Activated T-helper 2 cell treated with anti-CD3 and anti-CD28 coated beads, Interferon-gamma antibody, Interleukin-2, Interleukin-4, amounts not matched to agents 10 μg/mL and 5 μg/mL and 100 μg/mL, durations not matched to agents 14 hours and 24 hours and 36 hours (primary cell): ENCODE measurements at places on chromosomes 16 and 17.

- no peak for DNase-seq
- H3K27ac ChIP-seq: no peak overlapping the region
- H3K36me3 ChIP-seq: no peaks in the 10 kb centered on the region
- peaks cover 5% of the 10 kb centered on the region for H3K27me3 ChIP-seq
Measured at GRCh38 chr17:73983621-73984400, 219.7 kb upstream of the RPL38 start.

DNA sequence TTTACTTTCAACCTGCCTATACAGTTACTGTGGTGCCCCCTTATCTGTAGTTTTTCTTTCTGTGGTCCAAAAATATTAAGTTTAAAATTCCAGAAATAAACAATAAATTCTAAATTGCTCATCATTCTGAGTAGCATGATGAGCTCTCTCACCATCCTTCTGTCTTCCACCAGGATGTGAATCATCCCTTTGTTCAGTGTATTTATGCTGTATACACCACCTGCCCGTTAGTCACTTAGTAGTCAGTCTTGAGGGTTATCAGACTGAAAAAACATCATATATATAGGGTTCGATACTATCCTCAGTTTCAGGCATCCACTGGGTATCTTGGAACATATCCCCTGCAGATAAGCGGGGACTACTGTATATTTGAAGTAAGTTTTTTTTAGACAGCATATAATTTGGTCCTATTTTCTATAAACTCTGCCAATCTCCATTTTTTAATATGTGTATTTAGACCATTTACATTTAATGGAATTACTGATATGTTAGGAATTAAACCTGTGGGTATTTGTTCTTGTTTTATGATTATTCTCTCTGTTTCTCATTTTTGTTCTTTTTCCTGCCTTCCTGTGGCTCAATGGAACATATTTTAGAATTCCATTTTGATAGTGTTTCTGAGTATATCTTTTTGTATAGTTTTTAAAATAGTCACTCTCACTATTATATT, 31.0 kb downstream of the TBX21 start:
- H3K27ac ChIP-seq: no peak overlapping the region
- peaks cover 3% of the 10 kb centered on the region for H3K4me1 ChIP-seq
- no peak overlapping the region for H3K4me3 ChIP-seq
- H3K27me3 ChIP-seq: peaks cover 31% of the 10 kb centered on the region
- H3K36me3 ChIP-seq: no peaks in the 10 kb centered on the region
- DNase-seq: no peak

GRCh38 chr17:45226576-45226975, 4.9 kb downstream of the FMNL1 start:
- no peak for DNase-seq
- H3K4me1 ChIP-seq: peaks cover 67% of the 10 kb centered on the region
- no peaks in the 10 kb centered on the region for H3K27me3 ChIP-seq
- peak overlapping the region; percentile 97 for H3K27ac ChIP-seq

GRCh38 chr17:76710863-76711611, at the start of gene MXRA7:
MXRA7 (minus strand) TSS chr17:76710965; CDS start chr17:76710946, 19 bp downstream.
- H3K4me1 ChIP-seq: peaks cover 32% of the 10 kb centered on the region
- peaks cover 3% of the 10 kb centered on the region for H3K27me3 ChIP-seq
- no peak within 1 kb of the TSS for H3K27ac ChIP-seq
- peak; percentile 38 for DNase-seq

DNA sequence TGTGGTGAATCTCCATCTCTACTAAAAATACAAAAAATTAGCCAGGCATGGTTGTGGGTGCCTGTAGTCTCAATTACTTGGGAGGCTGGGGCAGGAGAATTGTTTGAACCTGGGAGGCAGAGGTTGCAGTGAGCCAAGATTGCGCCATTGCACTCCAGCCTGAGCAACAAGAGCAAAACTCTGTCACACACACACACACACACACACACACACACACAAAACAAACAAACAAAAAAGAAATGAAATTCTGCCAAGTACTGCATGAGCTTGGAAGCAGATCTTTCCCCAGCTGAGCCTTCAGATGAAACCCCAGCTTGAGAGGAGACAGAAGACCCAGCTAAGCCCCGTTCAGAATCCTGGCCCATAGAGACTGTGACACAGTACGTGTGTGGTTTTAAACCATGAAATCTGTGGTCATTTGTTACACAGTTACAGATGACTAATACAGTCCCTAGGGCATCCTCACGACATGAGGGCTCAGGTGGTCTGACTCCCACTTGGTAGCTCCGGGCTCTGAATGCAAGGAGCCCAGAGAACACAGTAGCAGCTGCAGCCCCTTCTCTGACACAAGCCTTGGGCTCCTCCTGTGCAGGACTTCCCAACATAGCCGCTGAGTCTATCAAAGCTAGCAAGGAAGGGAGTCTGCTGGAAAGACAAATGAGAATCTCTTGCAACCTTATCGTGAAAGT, 132.8 kb downstream of the SEC14L1 start:
- DNase-seq: no peak
- H3K4me3 ChIP-seq: no peak overlapping the region
- H3K27me3 ChIP-seq: peaks cover 4% of the 10 kb centered on the region
- no peak overlapping the region for H3K27ac ChIP-seq

GRCh38 chr16:68782198-68783174, 45.4 kb downstream of the CDH1 start:
- peaks cover 7% of the 10 kb centered on the region for H3K4me1 ChIP-seq
- peaks cover 47% of the 10 kb centered on the region for H3K27me3 ChIP-seq
- H3K27ac ChIP-seq: no peak overlapping the region
- DNase-seq: no peak

DNA sequence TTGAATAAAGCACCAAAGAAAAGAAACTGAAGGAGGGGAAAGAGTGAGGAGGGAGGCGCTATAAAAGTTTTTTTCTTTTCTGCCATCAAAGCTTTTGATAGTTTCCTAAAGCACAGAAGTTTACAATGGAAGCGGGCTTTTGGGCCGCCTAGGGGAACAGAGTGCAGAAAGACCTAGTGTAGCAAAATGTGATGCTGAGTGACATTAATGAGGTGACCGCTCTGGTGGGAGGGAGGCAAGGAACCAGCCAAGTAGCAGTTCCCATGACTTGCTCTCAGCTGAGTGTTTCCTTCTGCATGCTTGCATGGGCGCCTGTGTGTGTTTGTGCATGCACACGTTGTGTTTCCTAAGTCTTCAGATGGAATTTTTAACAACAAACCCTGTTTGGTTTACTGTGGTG, 15.5 kb downstream of the MSI2 start:
- H3K36me3 ChIP-seq: peaks cover 88% of the 10 kb centered on the region
- H3K27me3 ChIP-seq: no peaks in the 10 kb centered on the region
- DNase-seq: no peak
- no peak overlapping the region for H3K27ac ChIP-seq
- H3K4me1 ChIP-seq: peaks cover 35% of the 10 kb centered on the region
- H3K4me3 ChIP-seq: no peak overlapping the region

DNA sequence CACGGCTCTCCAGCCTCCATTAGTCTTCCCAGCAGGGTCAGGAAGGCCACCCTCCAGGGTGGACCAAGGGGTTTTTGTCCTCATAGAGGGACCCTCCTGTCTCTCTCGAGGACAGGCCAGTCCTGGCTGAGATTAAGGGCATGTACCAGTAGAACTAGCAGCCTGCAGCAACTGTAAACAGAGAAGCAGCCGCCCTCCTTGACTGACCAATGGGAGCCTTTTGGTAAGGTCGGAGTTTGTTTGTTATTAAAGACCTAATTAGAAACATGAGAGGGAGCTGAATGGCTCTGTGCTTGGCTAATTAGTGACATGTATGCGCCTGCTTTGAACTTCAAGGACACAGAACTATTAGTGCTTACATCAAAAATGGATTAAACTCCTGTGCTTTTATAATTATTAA, 80.0 kb downstream of the CCDC182 start:
- DNase-seq: no peak
- H3K4me1 ChIP-seq: peaks cover 2% of the 10 kb centered on the region
- no peak overlapping the region for H3K27ac ChIP-seq
- H3K27me3 ChIP-seq: no peaks in the 10 kb centered on the region
- no peak overlapping the region for H3K4me3 ChIP-seq

GRCh38 chr17:73630531-73630930, 13.7 kb downstream of the SDK2 start:
- H3K27me3 ChIP-seq: peaks cover 4% of the 10 kb centered on the region
- no peak for DNase-seq

GRCh38 chr16:67301080-67301782, 21.9 kb downstream of the PLEKHG4 start:
- H3K36me3 ChIP-seq: no peaks in the 10 kb centered on the region
- no peaks in the 10 kb centered on the region for H3K27me3 ChIP-seq
- no peak for DNase-seq
- H3K4me1 ChIP-seq: peaks cover 3% of the 10 kb centered on the region

DNA sequence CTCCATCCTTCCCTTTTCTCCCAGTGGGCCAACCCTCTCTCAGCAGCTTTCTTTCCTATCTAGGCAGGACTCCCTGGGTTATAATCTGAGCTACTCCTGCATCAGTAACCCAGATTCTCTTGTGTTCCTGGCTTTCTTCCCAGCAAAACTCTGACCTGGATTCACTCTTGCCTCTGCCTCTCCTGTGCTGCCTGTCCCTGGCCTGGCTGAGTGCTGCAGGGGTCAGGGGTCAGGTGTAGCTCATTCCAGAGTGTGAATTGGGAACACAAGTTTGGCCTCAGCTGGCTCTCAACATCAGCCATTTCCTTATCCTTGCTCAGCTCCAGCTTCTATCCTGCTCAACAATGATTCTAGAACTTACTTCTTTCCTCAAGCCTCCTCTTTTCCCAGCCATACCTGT, 2.5 kb upstream of the ST6GALNAC2 start:
- H3K4me1 ChIP-seq: no peaks in the 10 kb centered on the region
- H3K27ac ChIP-seq: no peak overlapping the region
- H3K4me3 ChIP-seq: no peak overlapping the region
- DNase-seq: no peak
